ENCODE measurements at places on chromosomes 2 and 18.
A peak's percentile ranks its signal among the peaks of the same experiment; 100 is the strongest.

- DNase-seq = no peak
Measured at GRCh38 chr18:79900610-79901570, 50.6 kb downstream of the SLC66A2 start.

DNA sequence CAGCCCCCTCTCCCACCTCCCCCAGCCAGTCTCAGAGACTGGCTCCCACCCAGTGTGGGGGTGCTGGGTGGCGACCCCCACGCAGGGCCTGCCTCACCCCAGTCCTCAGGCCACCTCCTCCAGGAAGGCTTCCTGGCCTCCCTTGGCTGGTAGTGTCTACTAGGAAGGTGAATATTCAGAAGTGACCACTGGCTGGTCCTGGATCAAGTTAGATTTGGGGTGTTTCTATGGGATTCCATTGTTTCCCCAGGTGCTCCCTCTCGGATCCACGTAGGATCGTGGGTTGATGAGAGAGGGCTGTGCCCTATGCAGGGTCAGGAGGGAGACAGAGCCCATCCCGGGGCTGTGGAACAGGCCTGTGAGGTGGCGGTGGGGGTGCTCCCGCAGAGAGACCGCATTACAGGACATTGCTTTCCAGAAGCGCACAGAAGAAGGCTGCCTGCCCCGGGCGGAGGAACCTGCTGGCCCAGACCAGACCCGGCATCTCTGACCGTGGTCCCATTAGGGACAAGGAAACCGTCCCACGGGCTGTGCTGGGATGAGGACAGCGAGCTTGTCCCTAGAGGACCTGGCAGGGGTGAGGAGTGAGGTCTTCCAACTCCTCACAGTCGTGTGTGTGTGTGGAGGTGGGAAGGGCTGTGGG lies 3.3 kb downstream of the PDCD1 start:
- no peak for DNase-seq

GRCh38 chr18:12406371-12407111 lies 1.2 kb upstream of the PRELID3A start:
- DNase-seq = no peak

DNA sequence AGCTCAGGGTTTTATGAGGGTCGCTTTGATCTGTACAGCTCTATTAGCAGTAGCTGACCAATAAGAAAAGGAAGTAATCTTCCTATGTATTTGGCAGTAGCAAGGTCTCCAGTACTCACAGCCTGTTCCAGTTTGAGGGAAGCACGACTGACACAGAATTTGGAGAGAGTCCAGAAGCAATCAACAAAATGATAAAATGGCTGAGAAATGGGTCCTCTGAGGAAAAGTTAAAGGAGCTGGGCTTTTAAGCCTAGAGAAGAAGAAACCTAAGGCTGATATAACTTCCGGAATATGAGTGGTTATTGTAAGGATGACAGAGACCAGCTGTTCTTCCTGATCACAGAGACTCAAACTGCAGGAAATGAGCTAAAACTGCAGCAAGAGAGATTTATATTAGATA lies 382.8 kb downstream of the GPD2 start:
- no peak for DNase-seq

DNA sequence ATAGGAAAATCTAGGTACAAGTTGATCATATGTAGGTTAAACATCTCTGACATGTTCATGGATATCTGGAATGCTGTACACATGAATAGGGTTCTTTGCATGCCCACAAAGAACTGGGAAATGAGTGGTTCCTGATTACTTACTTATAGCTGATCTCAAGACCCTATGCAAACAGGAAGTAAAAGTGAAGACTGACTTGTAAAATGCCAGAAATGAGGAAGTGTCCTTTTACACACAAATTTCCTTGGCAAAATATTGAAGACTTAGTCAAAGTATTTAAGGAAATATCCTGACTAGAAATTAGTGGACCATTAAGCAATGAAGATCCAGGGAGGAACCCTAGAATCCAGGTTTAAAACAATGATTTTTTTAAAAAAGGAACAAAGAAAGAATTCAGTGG lies 203.7 kb upstream of the DLGAP1 start:
- DNase-seq = peak; percentile 7

DNA sequence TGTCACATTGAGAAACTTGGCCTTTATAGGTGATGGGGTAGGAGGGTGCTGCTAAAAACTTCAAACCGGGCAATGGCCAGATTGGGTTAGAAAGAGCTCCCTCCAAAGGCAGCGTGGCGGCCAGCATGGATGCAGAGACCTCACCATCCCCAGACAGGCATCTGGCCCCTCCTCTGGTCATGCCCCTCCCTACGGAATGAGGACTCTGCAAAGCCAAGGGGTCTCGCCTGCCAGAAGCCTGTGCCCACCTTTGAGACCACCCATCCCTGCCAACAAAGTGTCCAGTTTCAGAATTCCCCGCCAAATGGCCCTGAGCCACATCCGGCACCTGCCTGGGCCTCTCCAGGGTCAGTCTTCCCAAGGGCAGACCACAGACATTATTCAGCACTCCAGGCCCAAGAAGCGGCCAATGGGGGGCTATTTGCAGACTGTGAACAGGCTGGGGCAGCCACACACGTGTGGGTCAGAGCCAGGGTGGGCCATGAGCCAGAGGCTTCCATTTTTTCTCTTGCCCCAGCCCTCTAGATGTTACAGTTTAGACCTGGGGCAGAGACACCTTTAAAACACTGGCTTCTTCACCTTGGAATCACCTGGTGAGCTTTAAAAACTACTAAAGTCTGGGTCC lies 4.2 kb upstream of the ATP6V1B1 start:
- DNase-seq = no peak

DNA sequence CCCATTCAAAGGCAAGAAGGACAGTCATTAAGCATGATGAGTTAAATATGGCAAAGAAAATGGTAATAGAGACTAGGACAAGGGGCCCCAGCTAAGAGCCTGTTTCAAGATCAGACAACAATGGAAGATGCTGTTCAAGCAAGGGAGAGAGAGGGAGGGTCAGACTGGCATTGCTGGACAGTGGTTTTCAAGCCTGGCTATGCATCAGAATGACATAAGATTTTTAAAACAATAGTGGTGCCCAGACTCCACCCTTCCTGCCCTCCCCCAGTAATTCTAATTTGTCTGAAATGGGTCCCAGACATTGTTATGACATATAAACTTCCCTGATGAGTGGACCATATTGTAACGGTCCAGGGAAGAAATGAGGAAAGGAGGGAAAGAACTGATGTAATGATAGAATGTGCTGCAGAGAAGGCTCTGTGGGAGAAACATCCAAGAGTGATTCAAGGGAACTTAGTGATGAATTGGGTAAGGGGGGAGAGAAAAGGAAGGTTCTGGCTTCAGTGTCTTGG lies 112.9 kb upstream of the TRIB2 start:
- no peak for DNase-seq

GRCh38 chr18:36078751-36079529 lies 11.6 kb upstream of the RPRD1A start:
- no peak for DNase-seq

GRCh38 chr18:40754477-40754876 lies 1200.6 kb upstream of the PIK3C3 start:
- DNase-seq = no peak

GRCh38 chr18:58512648-58513588 lies 116.0 kb downstream of the ALPK2 start:
- DNase-seq = no peak

DNA sequence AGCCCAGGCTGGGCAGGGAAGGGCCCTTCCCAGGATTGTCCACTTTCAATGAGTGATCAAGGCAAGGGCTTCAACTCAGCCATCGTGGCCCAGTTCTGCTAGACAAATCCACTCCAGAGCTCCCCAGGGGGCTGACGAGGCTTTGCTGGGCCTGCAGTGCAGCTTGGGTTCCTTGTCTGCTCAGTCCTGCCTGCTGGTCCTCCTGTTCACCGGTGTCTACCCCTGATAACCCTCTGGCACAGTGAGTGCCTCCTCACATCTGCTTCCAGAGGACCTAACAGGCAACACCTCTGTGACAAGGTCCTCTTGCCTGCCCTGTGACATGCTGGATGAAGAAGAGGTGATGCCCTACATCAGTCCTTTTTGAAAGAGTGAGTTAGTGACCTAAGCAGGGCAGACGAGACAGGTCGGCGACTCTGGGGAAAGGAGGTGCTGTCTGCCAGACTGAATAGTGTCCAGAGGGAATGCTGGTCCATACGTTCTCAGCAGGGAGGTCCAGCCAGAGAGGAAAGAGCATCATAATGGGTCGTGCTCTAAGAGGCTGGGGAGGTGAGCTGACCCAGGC lies 20.9 kb upstream of the KCNF1 start:
- no peak for DNase-seq

DNA sequence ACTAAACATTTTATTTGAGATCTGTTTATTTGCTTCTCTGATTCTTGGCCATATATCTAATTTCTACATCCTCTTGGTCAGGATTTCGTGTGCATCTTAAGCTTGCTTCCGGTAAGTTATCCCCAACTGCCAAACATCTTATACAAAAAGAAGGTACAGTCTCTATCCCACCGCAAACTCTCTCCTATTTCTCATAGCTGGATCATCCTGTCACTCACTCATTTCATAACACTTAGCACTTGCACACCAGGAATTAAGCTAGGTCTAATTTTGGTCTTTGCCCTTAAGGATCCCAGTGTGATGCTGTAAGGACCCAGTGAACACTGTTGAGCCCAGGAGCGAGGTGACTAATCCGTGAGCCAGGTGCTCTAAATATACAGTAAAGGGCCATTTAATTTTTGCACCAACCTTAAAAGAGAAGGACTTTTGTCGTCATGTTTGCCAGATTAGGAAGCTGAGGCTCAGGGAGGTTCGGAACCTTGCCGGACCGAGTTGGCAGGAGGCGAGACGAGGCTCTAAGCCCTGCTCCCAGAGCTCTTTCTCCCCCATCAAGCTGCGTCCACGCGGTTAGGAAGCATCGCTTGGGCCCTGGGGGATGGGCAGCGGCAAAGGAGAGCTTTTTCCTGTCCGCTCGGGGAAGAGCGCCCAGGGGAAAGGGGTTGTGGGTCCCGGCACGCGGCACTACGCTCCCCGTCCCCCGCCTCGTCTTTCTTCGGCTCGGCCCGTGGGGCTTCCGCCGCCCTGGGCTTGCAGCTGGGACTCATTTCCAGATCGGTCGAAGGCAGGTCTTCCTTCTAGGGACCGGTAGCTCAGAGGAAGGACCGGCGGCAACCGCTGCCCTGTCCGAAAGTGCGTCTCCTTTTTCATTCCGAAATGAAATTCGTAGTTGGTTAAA lies 4.1 kb upstream of the ITPRIPL1 start:
- peak; percentile 18 for DNase-seq

GRCh38 chr2:156430236-156430979 lies 5.8 kb upstream of the GPD2 start:
- no peak for DNase-seq

DNA sequence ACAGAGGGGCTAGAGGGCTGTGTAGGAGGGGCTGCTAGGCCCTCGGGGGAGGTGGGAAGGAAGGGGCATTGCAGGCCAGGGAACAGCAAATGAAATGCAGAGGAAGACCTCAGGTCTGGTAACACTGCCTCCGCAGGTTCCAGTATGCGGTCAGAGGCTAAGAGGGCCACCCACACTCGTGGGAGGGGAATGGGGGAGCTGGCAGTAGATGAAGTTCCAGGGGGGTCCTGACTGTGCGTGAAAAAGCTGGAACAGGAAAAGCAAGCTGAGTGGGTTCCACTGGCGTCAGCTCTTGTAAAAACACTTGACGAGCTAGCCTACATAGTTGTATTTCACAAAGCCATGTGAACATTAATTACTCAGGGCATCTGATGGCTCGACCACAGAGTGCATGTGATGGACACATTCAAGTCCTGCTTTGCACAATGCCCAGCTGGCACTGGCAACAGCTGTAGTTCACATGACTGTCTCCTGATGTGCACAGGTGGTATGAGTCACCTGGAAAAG lies 29.0 kb upstream of the PTPN4 start:
- DNase-seq = no peak

- DNase-seq = no peak
Measured at GRCh38 chr18:55265984-55266383, 306.7 kb upstream of the CCDC68 start.

DNA sequence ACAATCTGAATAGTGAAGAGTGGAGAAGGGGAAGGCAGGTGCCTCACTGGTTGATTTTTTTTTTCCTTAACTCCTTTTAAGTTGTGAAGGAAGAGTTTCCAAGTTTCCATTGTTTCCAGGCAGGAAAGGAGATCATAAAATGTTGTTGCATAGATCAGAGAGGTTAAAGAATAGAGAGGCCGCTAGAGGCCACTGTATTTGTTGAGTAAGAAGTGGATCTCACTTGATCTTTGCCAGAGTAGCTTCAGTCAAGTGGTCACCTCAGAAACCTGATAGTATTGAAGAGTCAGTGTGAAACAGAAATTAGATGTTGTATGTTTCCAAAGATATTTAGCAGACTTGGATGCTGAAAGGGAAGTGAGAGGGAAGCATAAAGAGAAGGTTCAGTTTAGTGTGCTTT lies 17.6 kb downstream of the CTNNA2 start:
- peak; percentile 30 for DNase-seq
